CMK (cell line): ENCODE measurements at places on chromosomes 6 and 20.

- DNase-seq: no peak
These were observed 23.2 kb downstream of the TRERF1 start for GRCh38 chr6:42428326-42429041.

DNA sequence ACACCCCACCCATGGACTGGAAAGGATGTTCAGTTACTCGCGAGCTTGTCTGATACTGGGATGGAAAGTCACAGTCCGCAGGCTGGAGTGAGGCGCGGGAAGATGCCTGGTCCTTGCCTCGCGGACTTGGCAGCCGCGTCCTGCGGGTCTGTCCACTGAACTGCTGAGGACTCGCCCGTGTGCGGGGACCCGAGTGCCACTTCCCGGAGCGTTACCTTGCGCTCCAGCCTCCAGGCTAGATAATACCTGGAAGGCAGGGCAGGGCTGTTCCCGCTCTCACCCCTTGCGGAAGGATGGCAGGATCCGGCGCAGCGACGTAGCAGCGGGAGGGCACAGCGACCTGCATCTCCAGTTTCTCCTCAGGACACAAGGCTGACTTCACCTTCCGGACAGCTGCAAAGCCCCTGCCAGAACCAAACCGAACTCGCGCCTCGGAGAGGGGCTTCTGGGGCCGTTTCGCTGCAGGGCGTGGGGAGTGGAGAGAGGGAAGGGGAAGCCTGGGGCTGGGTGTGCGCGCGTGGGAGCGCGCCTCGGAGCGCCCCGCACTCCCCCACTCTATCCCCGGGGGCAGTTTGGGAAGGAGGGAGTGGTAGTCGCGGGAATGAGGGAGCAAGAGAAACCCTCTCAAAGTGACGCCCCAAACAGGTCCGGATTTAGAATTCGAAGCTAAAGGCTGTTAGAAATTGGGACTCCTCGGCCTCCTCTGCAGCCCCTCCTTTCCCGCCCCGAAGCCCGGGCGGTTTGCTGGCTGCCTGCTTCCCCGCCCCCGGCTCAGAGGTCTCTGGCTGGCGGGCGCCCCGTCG, at the start of gene KCNQ5:
TSS of gene KCNQ5 (plus strand) at position 774 of the 803 bp plus-strand sequence.
- DNase-seq: no peak

GRCh38 chr6:43172104-43173007, 1.3 kb downstream of the SRF start:
- DNase-seq: peak; percentile 55

- no peak for DNase-seq
These were observed 97.9 kb downstream of the ID4 start for GRCh38 chr6:19934996-19935591.

- no peak for DNase-seq
These were observed 12.8 kb downstream of the ESF1 start for GRCh38 chr20:13771853-13772453.

DNA sequence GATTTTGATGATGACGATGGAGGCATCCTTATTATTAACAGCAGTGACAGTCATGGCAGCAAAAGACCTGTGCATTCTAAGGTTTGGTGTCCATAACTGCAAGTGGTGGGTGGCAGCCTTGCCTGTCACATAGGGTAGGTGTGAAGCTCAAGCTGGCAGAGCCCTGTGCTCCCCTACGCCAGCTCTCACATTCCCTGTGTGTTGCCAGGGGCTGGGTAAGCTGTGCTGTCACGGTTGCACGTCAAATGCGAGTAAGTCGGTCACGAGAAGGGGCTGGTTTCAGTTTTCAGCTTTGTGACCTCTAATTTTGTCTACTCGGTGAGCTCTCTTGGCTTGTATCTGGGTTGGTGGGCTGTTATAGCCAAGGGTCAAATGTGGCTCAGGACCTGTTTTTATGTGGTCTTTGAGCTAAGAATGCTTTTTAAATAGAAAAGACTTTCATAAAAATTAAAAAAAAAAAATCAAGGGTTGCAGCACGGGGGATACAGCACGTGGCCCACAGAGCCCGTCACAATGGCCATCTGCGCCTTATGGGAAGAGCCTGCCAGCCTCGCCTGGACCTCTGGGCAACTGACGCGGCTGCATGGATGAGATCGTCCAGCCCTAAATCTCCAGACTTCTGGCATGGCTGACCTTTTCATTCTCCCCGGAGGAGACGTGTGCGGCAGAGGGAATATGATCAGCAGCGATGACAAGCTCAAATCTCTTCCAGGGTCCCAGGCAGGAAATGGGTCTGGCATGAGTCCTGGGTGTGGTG, 148.5 kb downstream of the PHACTR3 start:
- DNase-seq: no peak

- DNase-seq: no peak
These were observed 428.1 kb upstream of the NOX3 start for GRCh38 chr6:155883741-155884140.

- no peak for DNase-seq
These were observed 117.6 kb downstream of the MRPL14 start for GRCh38 chr6:44009425-44010321.

GRCh38 chr6:1463751-1464426, 74.5 kb downstream of the FOXF2 start:
- DNase-seq: no peak

GRCh38 chr6:79632580-79632979, 1.5 kb downstream of the SH3BGRL2 start:
- DNase-seq: no peak

GRCh38 chr6:24064106-24064505, 61.9 kb upstream of the NRSN1 start:
- DNase-seq: peak; percentile 3

GRCh38 chr6:3347826-3348225, 89.1 kb downstream of the PSMG4 start:
- DNase-seq: no peak

DNA sequence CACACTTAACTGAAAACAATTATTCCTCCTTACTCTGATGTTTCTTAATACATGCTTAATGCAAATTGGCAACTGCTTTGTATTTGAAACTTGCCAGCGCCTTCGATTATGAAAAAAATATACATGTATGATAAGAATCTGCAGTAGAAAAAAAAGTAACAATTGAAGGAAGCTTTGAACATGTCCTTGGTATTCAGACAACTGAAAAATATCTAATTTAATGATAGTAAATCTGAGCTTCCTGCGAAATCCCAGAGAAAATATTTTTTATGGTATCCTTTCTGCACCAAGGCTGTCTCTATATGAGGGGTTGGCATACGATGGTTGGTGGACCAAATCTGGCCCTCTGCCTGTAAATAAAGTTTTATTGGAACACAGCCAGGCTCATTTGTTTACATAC, 186.2 kb downstream of the HDGFL1 start:
- DNase-seq: no peak

DNA sequence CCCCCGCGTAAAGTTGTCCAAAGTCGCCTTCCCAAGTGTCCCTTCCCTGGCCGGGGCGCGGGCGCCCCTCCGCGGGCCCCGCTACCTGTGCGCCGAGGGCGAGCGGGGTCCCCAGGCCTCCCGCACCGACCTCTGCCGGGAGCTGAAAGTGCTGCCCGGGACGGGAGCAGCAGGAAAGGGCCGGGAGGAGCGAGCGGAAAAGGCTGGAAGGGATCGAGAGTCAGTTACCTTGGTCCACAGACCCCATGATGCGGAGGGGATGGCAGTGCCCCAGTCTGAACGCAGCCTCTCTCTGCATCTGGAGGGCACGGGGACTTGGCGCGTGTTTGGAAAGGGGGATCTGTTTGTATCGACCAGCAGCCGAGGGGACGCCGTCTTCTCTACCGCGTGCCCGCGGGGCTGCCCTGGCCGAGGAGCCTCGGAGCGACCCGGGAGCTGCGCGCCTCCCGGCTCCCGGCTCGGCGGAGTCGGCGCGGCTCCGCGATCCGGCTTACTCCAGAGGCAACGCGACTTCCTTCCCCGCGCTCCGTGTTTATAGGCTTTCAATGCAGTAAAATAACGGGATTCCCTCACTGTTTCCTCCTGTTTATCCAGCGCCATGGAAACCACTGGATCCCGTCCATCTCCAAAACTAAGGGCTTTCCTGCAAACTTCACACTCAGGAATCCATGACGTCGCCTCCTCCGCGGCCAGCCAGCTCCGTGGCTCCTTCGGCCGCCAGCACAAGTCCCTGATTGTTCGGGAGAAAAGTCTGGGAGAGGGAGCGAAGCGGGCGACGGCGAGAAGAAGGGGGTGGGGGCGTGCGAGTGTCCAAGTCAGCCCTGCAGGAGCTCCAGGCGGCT, 20.0 kb upstream of the NFATC2 start:
- DNase-seq: no peak

DNA sequence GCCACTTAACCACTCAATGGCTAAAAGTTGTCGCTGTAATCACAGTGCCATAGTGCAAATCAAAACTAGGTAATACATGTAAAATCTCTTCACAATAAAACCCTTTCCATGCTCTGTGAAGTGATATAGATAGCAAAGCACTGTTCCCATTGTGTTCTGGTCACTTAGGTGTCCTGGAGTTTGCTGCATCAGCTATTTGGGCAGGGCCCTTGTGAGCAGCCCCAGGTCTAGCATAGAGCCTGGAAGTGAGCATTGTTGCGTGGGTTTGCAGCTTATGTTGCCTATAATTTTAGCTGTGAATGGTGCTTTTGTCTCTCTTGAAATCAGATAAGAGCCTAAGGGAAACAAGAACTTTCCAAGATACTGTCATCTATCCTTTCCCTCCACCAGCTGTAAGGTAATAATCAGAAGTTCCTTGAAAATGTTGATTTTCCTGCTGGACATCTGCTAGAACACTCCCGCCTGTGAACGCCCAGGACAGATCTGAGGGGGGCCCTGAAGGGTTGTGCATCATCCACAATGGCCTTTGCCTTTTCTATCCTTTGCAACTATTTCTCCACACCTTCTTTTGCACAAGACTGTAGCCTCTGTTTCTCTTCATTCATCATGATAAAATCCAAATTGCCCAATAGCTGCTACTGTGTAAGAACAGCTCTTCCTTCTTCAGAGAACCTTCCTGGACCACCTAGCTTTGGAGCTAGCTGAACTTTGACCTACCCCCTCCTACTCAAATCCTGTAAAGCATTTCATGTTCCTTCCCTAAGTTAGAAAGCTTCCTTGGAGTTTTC, 57.0 kb downstream of the TNFAIP3 start:
- no peak for DNase-seq
